AG10803 (cell line): ENCODE measurements at places on chromosomes 1 and 21.

DNA sequence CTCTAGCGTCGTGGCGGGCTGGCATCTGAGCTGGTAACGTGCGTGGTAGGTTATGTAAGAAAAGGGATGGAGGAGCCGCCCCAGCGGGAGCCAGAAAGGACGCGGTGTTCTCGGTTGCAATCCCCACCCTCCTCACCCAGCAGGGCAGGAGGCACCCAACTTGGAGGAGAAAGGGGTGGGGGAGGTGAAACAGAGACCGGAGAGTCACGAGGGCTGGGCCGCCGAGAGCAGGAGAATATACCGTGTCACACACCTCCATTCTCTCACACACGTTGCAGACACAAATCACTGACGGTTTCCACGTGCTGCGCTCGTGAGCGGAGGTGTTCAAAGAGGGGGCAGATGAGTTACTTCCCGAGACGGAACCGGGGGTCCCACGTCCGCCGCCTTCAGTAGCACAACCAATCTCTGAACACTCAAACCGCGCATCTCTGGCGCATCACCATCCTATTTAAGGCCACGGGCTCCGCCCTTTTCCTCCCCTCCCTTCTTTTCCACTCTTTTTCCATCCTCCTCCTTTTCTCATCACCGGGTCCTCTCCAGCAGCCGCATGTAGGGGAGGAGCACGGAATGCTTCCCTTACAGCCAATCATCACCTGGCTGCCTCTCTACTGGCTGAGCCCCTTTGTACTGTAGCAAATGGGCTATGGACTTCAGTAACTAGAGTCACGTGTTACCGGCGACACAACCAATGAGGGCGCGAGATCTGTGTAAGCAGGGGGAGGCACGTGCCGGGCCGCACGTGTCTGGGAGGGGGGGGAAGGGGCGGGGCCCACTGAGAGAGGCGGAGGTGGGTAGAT lies at the start of gene CIART:
CIART (plus strand) TSS at position 797 of the 800 bp plus-strand sequence. CDS start 714 bp downstream, outside the sequence.
- DNase-seq: peak; percentile 100

- no peak for DNase-seq
Measured at GRCh38 chr1:190124068-190124467, 353.6 kb downstream of the BRINP3 start.

GRCh38 chr1:2282556-2283270 lies 54.6 kb downstream of the SKI start:
- DNase-seq: no peak

GRCh38 chr1:92504291-92505014 lies 17.7 kb upstream of the GFI1 start:
- no peak for DNase-seq

GRCh38 chr1:219114014-219114413 lies 59.7 kb upstream of the LYPLAL1 start:
- no peak for DNase-seq

GRCh38 chr1:67838180-67838910 lies 5.1 kb upstream of the GNG12 start:
- peak; percentile 71 for DNase-seq

DNA sequence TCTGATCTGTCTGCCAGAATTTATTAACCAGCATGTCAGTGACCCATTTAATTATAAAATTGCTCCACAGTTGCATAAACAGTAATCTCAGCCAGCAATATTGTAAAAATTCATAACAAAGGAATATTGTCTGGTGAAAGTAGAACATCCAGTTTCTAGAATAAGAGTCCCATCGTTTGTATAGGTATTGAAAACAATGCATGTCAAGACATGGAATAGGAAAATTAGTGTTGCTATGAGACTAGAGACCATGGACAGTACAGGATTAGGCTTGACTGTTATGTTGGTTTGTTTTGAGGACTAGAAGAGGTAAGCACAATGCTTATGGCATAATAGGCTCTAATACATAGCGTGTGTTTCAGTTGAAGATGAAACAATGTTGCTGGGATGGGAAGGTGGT lies 37.1 kb downstream of the ATF6 start:
- no peak for DNase-seq

DNA sequence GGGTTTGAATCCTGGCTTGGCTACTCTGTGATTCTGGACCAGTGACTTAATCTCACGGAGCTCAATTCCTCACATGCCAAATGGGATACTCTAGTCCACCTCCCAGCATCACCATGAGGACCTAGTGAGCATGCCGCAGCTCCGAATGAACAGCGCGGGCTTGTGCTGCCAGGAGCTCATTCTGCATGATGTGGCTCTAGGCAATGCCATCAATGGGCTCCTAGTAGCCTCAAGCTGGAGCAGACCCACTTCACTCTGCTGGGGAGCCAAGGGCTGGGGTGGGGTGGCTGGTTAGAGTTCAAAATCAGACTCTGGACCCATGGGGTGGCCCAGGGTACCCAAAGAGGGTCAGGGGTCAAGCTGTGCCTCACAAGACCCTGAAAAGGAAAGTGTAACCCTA lies 41.5 kb downstream of the CDK18 start:
- no peak for DNase-seq

- peak; percentile 84 for DNase-seq
Measured at GRCh38 chr1:39395357-39395831, 96.0 kb upstream of the BMP8A start.

DNA sequence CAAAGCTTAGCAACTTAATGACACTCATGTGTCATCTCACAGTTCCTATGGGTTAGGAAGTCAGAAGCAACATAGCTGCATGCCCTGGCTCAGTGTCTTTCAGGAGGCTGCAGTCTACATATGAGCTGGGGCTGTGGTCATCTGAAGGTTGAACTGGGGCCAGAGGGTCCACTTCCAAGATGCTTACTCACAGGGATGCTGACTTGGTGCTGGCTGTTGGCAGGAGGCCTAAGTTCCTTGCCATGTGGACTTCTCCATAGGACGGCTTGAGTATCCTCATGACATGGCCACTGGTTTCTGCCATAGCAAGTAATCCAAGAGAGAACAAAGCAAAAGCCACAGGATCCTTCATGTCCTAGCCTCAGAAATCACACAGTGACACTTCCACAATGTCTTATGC lies 12.1 kb upstream of the FAM43B start:
- DNase-seq: peak; percentile 33

DNA sequence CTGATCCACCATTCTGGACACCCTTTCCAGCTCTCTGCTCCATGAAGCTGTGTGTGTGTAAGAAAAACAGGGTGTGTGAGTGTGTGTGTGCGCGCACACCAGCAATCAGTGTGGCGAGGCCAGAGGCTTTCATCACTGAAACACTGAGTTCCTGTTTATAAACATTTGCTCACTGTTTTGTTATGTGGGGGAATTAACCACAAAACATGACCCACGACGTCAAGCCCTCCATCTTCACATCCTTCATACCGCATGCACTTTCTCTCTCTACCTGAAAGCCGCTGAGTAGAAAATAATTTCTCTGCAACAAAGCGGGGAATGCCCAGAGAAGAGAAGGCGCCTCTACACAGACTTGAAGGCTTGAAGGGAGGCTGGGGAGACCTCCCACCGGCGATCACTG lies 148.9 kb upstream of the IRF2BP2 start:
- no peak for DNase-seq

- no peak for DNase-seq
Measured at GRCh38 chr21:15285556-15285955, 220.8 kb upstream of the NRIP1 start.
